ENCODE measurements at places on chromosomes 4 and X. TPM values are rescaled to one million over a fixed set of nuclear protein-coding genes. Genes with fewer than 3 reads are reported as not detected.

FRAS1 gene
- 13.7 TPM for total RNA-seq

MGST2 gene
- total RNA-seq: 28.7 TPM

RHOXF2 gene
- total RNA-seq: not detected

EDNRA gene
- 3.7 TPM for total RNA-seq

GRXCR1 gene
- total RNA-seq: not detected

TBX22 gene
- not detected for total RNA-seq

TMPRSS11F gene
- 2.3 TPM for total RNA-seq

WNK3 gene
- 0.51 TPM for total RNA-seq

MAGEA6 gene
- total RNA-seq: not detected

POU4F2 gene
- not detected for total RNA-seq

MTNR1A gene
- total RNA-seq: 0.38 TPM

FMR1NB gene
- not detected for total RNA-seq

MEPE gene
- total RNA-seq: not detected

OPRPN gene
- total RNA-seq: not detected

WAS gene
- total RNA-seq: not detected

HELQ gene
- 10.1 TPM for total RNA-seq

SPANXA1 gene
- total RNA-seq: not detected

DDX53 gene
- not detected for total RNA-seq

BRS3 gene
- total RNA-seq: not detected

GAB1 gene
- total RNA-seq: 10.8 TPM

TBC1D9 gene
- 17.1 TPM for total RNA-seq
